Activated CD4-positive, alpha-beta T cell treated with anti-CD3 and anti-CD28 coated beads for 24 hours (primary cell): ENCODE measurements at places on chromosomes 1 and 21.

- DNase-seq = no peak
Observed at GRCh38 chr1:225462714-225463574, 35.1 kb upstream of the LBR start.

DNA sequence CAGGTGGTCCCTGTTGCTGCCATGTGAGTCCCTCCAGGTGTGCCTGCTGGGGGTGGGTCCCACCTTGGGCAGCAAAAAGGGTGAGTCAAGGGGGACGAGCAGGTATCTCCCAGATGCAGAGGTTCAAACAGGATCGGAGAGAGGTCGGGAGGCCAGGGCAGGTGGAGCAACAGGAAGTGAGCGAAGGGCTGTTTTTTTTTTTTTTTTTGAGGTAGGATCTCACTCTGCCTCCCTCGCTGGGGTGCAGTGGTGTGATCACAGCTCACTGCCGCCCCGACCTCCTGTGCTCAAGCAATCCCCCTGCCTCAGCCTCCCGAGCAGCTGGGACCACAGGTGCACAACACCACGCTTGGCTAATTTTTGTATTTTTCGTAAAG, 39.4 kb downstream of the SLC2A7 start:
- no peak for DNase-seq

DNA sequence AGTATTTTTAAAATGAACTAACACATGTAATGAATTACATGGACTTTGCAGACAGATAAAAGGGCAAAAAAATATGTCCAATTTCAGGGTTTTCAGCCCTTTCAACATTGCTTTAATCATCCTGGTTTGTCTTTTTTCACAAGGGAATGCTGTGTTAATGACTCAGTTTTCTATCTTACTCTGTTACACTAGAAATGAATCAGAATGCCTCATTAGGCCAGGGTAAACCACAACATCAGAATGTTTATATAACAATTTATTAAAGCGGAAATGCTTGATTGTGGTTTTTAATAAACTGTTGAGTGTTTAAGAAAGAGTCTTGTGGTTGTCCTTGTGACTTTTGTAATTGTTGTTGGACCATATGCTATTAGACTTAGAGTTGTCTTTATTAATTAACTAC, 13.5 kb downstream of the GORAB start:
- no peak for DNase-seq

DNA sequence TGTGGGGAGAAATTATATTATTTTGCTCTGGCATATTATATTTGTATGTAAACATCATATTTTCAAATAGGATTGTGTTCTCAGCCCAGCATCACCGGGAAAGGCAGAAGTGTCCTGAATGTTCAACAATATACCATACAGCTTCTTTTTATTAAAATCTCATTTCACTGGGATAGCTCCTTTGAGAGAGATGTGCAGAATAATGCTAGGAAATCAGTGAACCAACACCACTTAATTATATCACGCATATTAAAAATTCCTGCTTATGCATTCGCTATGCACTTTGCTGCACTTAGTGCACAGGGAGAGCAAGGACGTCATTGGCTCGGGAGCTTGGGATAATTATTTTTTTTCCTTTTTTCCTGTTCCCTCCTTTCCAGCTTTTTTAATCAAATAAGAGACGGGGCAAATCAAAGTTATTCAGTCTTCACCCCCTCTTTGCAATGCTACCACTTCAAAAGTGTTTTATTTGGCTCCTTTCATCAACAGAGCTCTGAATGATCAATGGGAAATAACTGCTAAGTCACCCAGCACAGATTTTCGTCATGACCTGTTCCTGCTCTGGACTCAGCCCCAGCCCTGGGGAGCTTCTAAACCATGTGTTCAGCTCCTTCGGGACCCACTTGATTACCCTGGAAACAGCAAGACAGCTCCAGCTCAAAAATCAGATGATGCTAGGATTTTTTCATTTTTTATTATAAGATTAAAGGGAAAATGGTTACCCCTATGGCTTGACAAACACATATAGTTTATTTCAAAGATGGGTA, 165.5 kb upstream of the DUSP10 start:
- no peak for DNase-seq

GRCh38 chr21:28508126-28508525, 484.6 kb downstream of the LTN1 start:
- DNase-seq = no peak

GRCh38 chr1:39958403-39959200, 3.7 kb downstream of the MFSD2A start:
- no peak for DNase-seq

GRCh38 chr1:220691053-220691684, 1.0 kb downstream of the C1orf115 start:
- DNase-seq = no peak

GRCh38 chr21:37253991-37254390, 13.1 kb downstream of the VPS26C start:
- no peak for DNase-seq

- DNase-seq = no peak
Observed at GRCh38 chr1:247013391-247013790, 5.5 kb upstream of the ZNF695 start.

DNA sequence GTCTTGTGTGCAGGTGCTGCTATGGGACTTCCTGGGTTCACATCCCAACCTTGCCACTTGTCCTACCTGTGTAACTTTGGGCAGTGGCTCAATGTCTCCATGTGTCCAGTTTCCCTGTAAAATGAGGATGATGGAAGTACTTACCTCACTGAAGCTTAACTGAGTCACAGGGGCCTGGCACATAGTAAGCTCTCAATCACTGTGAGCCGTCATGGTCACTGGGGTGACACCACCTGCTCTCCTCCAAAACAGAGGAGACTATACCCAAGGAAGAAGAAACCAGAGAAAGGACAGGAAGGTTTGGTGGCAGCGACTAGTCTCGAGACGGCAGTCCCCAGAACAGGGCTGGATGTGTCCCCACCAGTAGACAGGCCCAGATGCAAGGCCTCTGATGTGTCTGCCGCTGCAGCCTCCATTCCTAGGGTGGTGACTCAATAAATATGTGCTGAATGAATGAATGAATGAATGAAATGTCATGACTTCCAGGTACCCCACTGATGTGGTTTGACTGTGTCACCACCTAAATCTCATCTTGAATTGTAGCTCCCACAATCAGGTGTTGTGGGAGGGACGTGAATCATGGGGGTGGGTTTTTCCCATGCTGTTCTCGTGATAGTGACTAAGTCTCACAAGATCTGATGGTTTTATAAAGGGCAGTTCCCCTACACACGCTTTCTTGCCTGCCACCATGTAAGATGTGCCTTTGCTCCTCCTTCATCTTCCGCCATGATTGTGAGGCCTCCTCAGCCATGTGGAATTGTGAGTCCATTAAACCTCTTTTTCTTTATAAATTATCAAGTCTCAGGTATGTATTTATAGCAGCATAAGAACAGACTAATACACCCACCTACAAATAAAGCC, 13.0 kb upstream of the LRP8 start:
- DNase-seq = peak; percentile 23

DNA sequence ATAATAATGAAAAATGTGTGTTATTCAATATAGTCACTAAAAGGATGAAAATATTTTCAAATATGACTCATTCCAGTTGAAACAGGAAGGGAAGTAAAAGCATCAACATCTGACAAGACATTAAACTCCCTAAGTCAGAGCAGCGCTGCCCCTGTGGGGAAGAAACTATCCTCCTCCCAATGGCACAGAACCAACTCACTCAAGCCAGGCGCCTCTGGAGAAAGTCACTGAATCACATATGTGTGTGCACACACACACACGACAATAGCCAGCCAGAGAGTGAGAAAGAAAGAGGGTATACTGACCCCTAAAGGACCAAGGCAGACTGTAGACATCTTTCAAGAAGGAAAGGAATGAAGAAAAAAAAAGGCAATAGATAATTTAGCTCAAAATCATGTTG, 126.9 kb downstream of the SETD4 start:
- no peak for DNase-seq

- no peak for DNase-seq
Observed at GRCh38 chr1:229674042-229674441, 48.0 kb downstream of the URB2 start.

DNA sequence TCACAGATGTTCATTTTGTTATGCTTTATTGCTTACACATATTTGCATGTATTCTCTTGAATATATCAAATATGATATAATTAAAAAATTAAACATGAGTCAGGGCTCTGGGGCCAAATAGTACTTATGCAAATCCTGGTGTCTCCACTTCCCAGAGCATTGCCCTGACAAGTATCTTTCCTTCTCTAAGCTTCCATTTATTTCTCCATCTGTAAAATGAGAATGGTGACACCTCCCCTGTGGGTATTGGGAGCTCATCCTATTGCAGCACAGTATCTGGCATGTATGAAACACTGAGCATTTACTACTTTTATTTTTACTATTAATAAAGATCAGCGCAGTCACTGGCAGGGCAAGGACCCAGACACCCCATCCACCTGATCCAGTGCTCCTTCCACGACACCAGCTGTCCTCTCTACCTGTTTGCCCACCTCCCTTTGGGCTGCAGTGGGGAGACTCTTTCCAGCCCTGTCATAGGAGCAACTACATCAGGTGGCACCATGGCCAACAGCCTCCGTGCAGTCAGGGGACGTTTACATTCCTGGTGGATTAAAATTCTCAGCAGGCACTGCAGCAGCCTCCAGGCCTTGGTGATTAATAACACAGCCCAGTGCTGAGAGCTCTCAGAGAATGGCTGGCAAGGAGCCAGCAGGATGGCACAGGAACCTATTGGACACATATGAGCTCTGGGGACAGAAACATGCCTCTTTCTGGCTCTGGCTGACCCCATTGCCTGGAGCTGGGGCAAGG, 113.0 kb downstream of the DMRTB1 start:
- DNase-seq = no peak
